CD4-positive, alpha-beta T cell (primary cell): ENCODE measurements at places on chromosomes 12 and 14. TPM values are rescaled to one million over a fixed set of nuclear protein-coding genes. Genes with fewer than 3 reads are reported as not detected.

DNA sequence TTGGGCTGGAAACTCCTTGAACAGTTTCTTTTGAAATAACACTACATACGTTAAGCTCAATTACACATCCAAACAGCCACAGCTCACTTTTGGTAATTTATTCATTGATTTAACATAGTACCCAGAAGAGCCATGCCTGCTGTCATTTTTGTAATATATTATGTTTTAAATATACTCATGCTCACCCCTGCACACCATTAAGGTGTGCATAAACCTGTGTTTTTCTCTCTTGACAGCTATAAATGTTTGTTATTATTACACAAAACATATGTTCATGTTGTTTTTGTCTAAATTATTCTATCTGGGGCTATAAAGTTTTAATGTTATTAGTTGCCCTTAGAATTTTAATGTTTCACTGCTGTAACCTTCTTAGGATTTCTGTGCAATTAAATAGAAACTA is 296.1 kb downstream of the AKAP6 start:
- H3K27ac ChIP-seq = no peak overlapping the region
- no peaks in the 10 kb centered on the region for H3K27me3 ChIP-seq
- no peaks in the 10 kb centered on the region for H3K4me1 ChIP-seq
- H3K4me3 ChIP-seq = no peak overlapping the region

- peaks cover 7% of the 10 kb centered on the region for H3K27me3 ChIP-seq
- no peak for DNase-seq
- no peaks in the 10 kb centered on the region for H3K4me1 ChIP-seq
- H3K4me3 ChIP-seq = no peak overlapping the region
- H3K36me3 ChIP-seq = no peaks in the 10 kb centered on the region
- H3K27ac ChIP-seq = no peak overlapping the region
Measured at GRCh38 chr12:48027183-48028002, 23.1 kb upstream of the COL2A1 start.

GRCh38 chr12:67519484-67520433 is 128.8 kb upstream of the DYRK2 start:
- no peak overlapping the region for H3K4me3 ChIP-seq
- peaks cover 28% of the 10 kb centered on the region for H3K4me1 ChIP-seq
- H3K27me3 ChIP-seq = no peaks in the 10 kb centered on the region
- no peak overlapping the region for H3K27ac ChIP-seq

GRCh38 chr14:94483729-94484275 is 7.8 kb upstream of the SERPINA9 start:
- no peaks in the 10 kb centered on the region for H3K36me3 ChIP-seq
- H3K4me3 ChIP-seq = no peak overlapping the region
- H3K27me3 ChIP-seq = peaks cover 17% of the 10 kb centered on the region
- H3K4me1 ChIP-seq = peaks cover 7% of the 10 kb centered on the region

- peaks cover 6% of the 10 kb centered on the region for H3K27me3 ChIP-seq
- no peak overlapping the region for H3K4me3 ChIP-seq
- H3K4me1 ChIP-seq = no peaks in the 10 kb centered on the region
- no peak for DNase-seq
Measured at GRCh38 chr14:21016413-21017190, 8.3 kb downstream of the NDRG2 start.

Gene RNASE4
- 0.38 TPM for total RNA-seq
